ENCODE measurements at places on chromosomes 6 and 20. TPM values are rescaled to one million over a fixed set of nuclear protein-coding genes. Genes with fewer than 3 reads are reported as not detected.

DNA sequence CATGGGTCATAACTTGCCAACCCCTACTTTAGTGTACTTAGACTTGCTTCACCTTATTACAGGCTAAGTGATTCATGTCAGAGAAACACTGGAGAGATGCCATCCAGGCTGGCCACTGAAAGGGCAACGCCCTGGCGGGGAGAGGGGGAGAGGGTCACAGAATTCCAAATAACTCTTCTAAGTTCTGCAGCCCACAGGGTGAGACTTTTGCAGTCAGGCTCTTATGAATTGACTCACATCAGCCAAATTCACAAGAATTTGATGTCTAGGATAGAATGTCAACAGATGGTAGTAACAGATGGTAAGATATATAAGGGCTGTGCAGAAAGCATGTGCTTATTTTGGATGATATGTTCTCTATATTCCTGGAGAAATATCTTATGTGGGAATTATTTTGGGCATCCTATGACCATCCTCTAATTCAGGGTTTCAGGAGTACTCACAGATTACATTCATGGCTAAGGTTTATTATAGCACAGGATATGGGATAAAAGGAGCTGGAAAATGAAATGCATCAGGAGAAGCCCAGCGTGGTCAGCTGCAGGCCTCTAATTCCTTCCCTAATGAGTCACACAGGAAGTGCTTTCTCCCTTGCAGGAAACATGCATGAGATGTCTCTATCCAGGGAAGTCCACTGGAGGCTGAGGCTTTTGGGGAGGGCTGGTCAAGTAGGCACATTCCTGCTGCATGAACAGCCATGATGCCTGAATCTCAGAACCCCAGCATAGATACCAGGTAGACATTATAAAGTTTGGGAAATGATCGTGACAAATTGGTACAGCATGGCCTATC, 58.7 kb upstream of the RIN2 start:
- peaks cover 36% of the 10 kb centered on the region for H3K4me1 ChIP-seq
- no peaks in the 10 kb centered on the region for H3K27me3 ChIP-seq
- peaks cover 11% of the 10 kb centered on the region for H3K36me3 ChIP-seq
- peak; percentile 81 for DNase-seq

- H3K4me1 ChIP-seq, result no peaks in the 10 kb centered on the region
- no peak for DNase-seq
- no peak overlapping the region for H3K4me3 ChIP-seq
- H3K36me3 ChIP-seq, result no peaks in the 10 kb centered on the region
- H3K27me3 ChIP-seq, result peaks cover 28% of the 10 kb centered on the region
- no peak overlapping the region for H3K27ac ChIP-seq
Measured at GRCh38 chr20:48609491-48609978, 218.3 kb downstream of the PREX1 start.

GRCh38 chr6:37170273-37171200, 585 bp downstream of the PIM1 start:
- H3K36me3 ChIP-seq, result peaks cover 11% of the 10 kb centered on the region
- peak overlapping the region; percentile 88 for H3K27ac ChIP-seq
- peak overlapping the region; percentile 88 for H3K4me3 ChIP-seq
- no peaks in the 10 kb centered on the region for H3K27me3 ChIP-seq
- DNase-seq, result peak; percentile 25
- H3K4me1 ChIP-seq, result peaks cover 32% of the 10 kb centered on the region

GRCh38 chr6:160102956-160103824, 18.4 kb upstream of the SLC22A1 start:
- H3K36me3 ChIP-seq, result peaks cover 21% of the 10 kb centered on the region
- peak; percentile 36 for DNase-seq
- H3K27me3 ChIP-seq, result no peaks in the 10 kb centered on the region
- no peak overlapping the region for H3K4me3 ChIP-seq
- no peaks in the 10 kb centered on the region for H3K4me1 ChIP-seq

Gene CST2
- not detected for total RNA-seq

Gene TMEM181
- total RNA-seq, result 25.8 TPM

Gene DDX43
- total RNA-seq, result not detected

- H3K27me3 ChIP-seq, result peaks cover 3% of the 10 kb centered on the region
- no peaks in the 10 kb centered on the region for H3K36me3 ChIP-seq
- H3K27ac ChIP-seq, result no peak overlapping the region
- no peak for DNase-seq
Measured at GRCh38 chr6:52293067-52293466, 8.5 kb upstream of the MCM3 start.

DNA sequence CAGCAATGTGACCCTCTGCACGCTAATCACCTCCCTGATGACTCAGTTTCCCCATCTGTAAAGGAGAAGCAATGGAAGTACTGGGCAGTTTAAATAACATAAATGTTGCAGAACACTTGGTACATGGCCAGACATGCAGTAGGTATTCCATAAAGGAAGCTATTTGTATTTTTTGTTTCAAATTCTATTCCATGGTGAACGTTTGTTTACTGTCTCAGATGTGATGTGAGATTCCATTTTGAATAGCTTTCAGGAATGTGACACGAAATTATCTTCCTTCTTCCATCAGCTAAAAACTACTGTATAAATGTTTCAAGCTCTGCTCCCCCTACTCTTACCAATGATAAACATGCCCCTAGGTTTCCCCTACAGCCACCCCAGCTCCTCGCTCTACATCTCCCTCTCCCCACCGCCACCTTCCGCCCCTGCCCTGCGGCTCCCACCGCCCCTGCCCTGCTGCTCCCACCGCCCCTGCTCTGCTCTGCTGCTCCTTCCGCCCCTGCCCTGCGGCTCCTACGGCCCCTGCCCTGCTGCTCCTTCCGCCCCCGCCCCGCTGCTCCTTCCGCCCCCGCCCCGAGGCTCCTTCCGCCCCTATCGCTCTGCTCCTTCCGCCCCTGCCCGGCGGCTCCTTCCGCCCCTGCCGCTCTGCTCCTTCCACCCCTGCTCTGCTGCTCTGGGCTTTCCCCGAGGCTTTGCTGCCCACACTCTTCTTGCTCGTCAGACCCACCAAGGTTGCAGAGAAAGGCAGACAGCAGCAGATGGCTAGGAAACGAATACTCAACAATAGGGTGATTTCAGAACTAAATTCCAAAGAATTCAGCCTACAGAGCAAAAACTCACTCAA, 78.9 kb downstream of the THBS2 start:
- DNase-seq, result no peak
- H3K4me1 ChIP-seq, result peaks cover 52% of the 10 kb centered on the region
- H3K27ac ChIP-seq, result peak overlapping the region; percentile 100
- no peak overlapping the region for H3K4me3 ChIP-seq
- H3K36me3 ChIP-seq, result peaks cover 35% of the 10 kb centered on the region

GRCh38 chr20:3909952-3910366, 20.8 kb downstream of the PANK2 start:
- H3K27me3 ChIP-seq, result peaks cover 6% of the 10 kb centered on the region
- H3K27ac ChIP-seq, result no peak overlapping the region
- H3K36me3 ChIP-seq, result peaks cover 40% of the 10 kb centered on the region
- peaks cover 2% of the 10 kb centered on the region for H3K4me1 ChIP-seq
- no peak for DNase-seq

Gene EYA4
- not detected for total RNA-seq

Gene BCLAF1
- 155 TPM for total RNA-seq

GRCh38 chr20:44959638-44960102, 527 bp downstream of the TOMM34 start:
- peak overlapping the region; percentile 90 for H3K27ac ChIP-seq
- H3K27me3 ChIP-seq, result no peaks in the 10 kb centered on the region
- peak; percentile 48 for DNase-seq

- H3K36me3 ChIP-seq, result no peaks in the 10 kb centered on the region
- H3K4me3 ChIP-seq, result no peak overlapping the region
- H3K27me3 ChIP-seq, result no peaks in the 10 kb centered on the region
- no peak overlapping the region for H3K27ac ChIP-seq
Measured at GRCh38 chr20:61448386-61448785, 196.3 kb downstream of the CDH4 start.
